ENCODE measurements at places on chromosomes 5 and 9.

GRCh38 chr9:95273369-95274022 is 44.0 kb downstream of the FANCC start:
- no peak for DNase-seq

- peak; percentile 82 for DNase-seq
Observed at GRCh38 chr5:172902497-172903472, 56.4 kb upstream of the RPL26L1 start.

DNA sequence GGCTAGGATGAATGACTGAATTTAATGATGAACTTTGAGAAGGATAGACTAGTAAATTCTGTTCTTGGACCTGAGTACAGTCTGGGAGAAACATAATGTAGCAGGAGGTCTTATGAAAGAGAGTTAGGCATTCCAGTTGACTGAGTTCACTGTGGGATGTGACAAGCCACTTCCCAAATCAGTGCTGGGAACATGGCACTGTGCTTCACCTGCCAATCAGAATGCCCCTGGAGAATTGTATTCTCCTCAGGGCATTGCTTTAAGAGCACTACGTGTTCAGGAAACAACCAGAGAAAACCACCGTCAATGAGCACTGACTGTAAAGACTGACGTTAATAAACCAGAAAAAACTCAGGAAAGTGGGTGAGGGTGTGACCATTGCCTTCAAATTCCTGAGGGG is 1.2 kb downstream of the CCDC107 start:
- no peak for DNase-seq

GRCh38 chr5:64437496-64437895 is 68.3 kb upstream of the RGS7BP start:
- DNase-seq, result no peak

- no peak for DNase-seq
Observed at GRCh38 chr9:24624481-24624880, 78.8 kb upstream of the IZUMO3 start.

DNA sequence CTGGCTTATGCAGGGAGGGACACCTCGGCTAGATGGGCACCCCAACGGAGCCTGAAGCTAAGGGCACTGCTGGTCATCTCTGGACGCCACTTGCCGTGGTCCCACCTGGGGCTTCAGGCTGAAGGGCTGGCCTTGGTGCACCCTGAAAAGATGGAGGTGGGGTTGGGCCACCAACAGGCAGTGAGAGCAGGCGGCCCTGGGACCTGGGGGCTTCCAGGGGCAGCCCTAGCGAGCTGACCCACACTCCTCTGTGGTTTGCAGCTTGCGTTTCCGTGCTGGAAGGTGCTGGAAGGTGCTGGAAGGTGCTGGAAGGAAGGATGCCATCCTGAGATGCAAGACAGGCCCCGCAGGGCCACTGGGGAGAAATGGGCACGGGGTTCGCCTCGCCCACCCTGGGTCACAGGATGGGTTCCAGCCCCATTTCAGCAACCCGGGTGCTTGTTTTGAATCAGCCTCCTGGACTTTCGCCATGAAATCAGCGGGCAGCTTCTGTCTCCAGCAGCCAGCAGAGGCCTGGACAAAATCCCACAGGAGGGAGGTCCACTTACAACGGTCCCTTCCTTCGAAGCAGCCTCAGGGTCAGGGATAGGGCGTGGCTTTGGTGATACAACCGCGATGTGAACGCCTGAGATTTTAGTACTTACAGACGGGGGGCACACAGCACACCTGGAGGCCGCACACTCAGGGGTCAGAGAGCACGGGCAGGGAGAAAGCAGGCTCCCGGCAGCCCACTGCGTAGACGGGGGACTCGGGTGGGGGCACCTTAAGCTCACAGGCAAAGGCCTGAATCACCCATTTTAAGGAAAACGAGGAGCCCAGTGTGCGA is 303.1 kb upstream of the IRX4 start:
- no peak for DNase-seq
